Jurkat, Clone E6-1 (cell line): ENCODE measurements at places on chromosomes 4 and X.

DNA sequence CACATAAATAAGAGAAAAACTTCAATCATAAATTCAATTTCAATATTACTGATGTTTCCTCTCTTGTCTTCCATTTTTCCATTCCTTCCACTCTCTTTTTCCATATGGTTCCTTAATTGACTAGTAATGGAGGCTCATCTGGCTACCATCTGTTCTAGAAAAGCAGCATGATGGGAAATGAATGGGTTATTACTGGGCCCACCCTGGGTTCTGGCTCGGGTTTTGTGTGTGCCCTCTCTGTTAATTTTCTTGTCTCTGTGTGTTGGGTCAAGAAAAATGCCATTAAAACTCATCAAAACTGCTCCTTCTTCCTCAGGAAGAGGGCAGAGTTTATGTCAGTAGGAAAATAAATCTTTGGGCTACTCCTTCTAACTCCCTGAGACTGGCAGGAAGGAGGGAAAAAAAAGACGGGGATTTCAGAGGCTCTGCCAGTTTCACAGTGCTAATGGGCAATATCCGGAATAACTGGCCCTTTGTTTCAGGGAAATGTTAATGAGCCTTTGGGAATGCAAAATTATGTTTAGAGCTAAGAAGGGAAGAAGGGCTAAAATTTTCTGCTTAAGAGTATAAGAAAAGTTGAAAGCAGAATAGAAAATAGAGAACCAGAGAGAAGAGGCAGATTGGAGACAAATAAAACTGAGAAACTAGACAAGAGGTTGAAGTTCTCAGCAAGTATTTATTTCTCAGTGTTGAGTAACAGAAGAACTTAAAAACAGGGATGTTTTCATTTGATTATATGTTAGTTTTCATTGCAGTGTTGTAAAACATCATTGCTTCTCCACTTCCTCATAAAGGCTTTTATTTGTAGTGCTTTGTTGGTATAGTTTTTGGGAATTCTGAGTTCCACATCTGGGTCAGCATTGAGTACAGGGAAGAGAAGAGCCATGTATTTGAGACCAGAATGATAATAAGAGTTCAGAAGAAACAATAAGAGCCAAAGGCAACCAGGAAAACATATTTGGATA is 19.7 kb downstream of the GABRB1 start:
- no peak for DNase-seq

DNA sequence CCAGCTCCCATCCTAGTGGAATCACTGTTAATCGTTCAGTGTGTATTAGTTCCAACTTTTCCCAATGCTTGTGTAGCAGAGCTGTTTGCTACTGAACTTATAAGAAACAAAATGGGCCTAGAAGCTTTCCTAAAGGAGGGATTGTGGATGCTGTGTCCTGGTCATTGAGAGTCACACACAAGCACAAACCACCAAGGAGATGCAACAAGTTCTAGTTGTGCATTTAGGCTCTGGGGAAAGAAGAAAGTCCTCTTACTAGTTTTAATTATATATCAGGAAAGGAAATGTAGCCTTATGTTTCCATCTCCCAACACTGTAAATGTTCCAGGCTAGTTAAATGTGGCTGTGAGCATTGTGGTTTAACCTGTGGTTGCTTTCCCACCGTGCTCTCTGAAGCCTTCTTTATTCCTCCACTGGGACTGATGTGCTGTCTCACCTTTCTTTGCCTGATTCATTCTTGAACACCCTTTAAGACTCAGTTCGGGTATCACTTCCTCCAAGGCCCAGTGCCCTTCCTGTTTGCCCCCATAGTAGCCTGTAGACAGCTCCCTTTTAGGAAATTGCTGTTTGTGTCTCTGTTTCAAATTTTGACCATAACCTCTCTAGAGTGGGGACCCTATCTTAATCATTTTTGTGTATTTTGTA is 34.3 kb downstream of the ATP10D start:
- DNase-seq: no peak

DNA sequence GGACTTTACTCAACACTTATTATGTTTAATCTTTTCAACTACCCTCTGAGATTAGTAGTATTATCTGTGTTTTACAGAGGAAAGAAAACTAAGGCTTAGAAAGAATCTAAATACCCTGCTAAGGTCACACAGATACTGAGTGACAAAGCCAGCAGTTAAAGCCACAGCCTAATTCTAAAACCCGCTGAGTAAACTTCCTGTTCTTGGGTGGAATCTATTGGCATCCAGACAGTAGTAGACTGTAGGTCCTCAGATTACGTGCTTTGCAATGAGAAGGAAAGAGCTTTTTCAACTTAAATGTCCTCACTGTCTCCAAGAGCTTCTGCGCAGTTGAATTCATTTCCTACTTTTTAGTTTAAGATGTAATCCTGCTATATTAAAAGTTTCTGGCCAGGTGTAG is 126.0 kb downstream of the TENM3 start:
- no peak for DNase-seq

- DNase-seq: no peak
Observed at GRCh38 chr4:1463088-1463926, 57.1 kb upstream of the NKX1-1 start.

- DNase-seq: no peak
Observed at GRCh38 chr4:24130637-24131036, 240.8 kb upstream of the PPARGC1A start.

GRCh38 chr4:173835903-173836302 is 305.9 kb upstream of the HAND2 start:
- DNase-seq: no peak

- no peak for DNase-seq
Observed at GRCh38 chr4:149493492-149493891, 322.2 kb downstream of the IQCM start.

GRCh38 chrX:114500622-114501021 is 83.3 kb upstream of the HTR2C start:
- DNase-seq: no peak

- no peak for DNase-seq
Observed at GRCh38 chrX:54193085-54193821, 10.2 kb upstream of the FAM120C start.

DNA sequence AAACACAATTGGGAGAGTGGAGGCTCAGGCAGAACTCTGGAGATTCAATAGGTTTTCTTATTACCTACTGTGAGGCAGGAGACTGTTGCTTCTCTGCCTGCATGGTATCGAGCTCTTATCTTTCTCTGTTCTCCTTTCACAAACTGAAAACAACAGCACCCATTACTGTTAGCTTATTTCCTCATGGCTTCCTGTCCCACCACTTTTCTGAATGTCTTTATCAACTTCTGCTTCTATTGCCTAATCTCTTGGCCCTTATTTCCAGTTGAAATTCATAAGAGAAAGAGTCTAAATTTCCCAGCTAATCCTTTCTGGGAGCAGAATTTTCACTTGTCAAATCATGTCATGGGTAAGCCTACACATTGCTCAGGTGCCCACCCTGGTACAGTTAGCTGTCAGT is 46.8 kb upstream of the NDST3 start:
- no peak for DNase-seq

DNA sequence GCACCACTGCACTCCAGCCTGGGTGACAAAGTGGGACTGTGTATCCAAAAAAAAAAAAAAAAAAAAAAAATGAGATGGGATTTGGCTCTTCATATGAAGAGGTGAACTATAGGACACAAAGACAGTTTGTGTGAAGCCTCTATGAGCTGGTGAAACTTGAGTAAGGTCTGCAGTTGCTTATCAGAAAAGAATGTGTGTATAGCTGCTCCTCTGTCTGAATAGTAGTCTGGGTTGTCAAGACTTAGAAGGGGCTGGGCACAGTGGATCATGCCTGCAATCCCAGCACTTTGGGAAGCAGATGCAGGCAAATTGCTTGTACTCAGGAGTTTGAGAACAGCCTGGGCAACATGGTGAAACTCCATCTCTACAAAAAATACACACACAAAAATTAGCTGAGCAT is 82.8 kb downstream of the ARSF start:
- no peak for DNase-seq

- DNase-seq: no peak
Observed at GRCh38 chr4:158492391-158492790, 29.3 kb upstream of the RXFP1 start.

DNA sequence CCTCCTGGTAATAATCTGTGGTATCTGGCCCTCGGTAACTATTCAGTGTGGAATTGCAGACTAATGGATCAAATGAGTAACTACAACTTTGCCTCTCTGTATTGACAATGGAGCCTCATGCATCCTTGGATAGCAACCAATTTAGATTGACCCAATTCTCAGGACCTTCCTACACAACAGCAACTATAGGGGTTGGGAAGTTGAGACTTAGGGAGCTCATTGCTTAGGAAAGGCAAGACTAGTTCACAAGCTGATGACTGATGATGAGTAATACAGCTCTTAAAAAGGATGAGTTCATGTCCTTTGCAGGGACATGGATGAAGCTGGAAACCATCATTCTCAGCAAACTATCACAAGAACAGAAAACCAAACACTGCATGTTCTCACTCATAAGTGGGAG is 47.5 kb upstream of the KLHL13 start:
- DNase-seq: no peak

DNA sequence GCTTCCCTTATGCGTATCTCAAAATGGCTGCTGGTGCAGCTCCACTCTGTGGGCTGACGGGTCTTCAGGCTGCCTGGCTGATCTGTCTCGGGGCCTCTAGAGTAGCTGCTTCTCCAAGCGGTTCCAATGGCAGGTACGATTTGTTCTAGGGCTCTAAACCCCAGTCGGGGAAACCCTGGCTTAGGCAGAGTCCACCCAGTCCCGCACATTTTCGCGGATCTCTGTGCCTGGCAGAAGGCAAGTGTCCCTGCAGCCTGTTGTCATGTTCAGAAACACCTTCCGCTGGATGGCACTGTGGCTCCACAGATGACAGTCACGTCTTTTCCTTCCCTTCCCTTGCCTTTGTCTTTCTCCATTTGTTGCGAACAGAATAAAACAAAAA is 54.4 kb downstream of the NBDY start:
- DNase-seq: no peak

DNA sequence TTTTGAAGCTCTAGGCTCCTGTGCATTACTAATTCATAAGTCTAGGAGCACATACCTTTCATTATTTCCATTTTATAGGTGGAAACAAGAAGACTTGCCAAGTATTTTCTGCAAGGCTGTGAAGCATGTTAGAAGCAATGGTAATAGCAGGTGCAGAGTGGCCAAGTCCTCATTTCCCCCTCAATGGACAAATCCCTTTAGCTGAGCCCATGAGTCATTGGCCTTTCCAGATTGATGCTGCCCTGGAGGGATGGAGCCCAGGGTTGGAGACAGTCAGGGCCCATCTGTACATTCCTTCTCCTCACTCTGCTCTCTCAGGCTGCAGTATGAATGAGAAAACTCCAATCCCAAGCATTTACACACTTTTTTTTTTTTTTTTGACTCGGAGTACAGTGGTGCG is 6.6 kb downstream of the MGST2 start:
- DNase-seq: no peak

DNA sequence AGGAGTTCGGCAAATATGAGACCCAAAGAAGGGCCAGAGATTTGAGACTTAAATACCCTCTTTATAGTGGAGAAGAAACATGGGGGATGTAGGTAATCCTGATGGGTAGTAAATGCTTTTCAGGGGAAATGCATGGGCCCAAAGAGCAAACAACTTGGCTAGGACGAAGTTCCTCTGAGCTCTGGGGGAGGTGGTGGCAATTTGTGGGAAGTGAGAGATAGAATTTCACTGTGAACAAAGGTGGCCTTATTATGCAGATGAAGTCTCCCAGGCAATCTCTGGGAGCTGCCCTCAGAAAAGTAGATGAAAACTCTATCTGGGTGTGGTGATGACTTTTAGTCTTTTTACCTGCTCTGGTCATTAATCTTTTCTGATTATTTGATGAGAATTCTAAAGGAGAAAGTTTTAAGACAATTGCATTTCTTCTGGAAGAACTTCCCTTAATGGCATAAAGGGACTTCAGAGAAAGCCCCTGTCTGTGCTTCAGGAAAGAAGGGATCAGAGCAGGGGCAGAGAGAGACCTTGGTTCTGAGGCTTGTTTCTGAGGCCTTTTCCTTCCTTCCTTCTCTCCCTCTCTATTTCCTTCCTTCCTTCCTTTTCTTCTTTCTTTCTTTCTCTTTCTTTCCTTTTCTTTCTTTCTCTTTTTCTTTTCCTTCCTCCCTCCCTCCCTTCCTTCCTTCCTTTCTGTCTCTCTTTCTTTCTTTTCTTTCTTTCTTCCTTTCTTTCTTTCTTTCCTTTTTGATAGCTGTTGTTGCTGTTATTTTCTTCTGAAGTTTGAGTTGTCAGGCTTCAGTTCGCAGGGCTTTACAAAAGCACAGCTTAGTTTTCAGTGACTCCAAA is 37.5 kb upstream of the MAOA start:
- DNase-seq: no peak

GRCh38 chr4:43360296-43360695 is 467.8 kb downstream of the GRXCR1 start:
- no peak for DNase-seq

DNA sequence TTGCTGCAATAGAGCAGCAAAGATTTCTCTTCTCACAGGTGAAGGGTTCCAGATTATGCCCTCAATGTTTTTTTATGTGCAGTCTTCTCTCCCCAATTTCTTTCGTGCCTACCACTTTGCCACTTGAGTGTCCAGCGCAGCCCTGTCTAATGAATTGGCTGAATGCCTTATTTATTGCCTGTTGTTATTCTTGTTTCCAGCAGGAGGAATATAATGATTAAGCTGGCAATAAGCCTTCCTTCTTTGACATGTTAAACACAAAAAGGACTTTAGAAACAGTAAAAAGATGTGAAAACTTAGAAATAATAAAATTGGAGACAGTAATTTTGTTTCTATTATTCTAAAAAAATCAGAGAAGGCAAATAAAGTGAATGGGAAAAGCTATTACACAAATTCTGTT is 34.6 kb upstream of the FRAS1 start:
- DNase-seq: no peak

DNA sequence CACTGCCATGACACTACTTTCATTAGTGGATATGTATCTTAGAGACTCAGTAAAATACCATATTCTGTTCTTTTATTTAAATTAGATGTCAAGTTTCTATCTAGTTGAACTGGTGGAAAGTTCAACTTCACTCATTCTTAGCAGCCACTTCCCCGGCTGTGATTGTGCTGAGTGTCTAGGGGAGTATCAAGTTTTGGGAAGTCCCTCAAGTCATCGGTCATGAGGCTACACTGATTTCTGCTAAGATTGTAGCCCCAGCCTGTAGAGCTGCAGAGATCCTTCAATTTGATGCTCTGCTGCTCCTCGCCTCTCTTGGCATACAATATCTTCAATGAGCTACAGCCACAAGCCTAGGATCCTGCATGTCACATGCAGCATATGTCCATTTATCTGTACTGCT is 53.9 kb downstream of the DMP1 start:
- no peak for DNase-seq

GRCh38 chr4:105911426-105911825 is 16.2 kb downstream of the NPNT start:
- no peak for DNase-seq

DNA sequence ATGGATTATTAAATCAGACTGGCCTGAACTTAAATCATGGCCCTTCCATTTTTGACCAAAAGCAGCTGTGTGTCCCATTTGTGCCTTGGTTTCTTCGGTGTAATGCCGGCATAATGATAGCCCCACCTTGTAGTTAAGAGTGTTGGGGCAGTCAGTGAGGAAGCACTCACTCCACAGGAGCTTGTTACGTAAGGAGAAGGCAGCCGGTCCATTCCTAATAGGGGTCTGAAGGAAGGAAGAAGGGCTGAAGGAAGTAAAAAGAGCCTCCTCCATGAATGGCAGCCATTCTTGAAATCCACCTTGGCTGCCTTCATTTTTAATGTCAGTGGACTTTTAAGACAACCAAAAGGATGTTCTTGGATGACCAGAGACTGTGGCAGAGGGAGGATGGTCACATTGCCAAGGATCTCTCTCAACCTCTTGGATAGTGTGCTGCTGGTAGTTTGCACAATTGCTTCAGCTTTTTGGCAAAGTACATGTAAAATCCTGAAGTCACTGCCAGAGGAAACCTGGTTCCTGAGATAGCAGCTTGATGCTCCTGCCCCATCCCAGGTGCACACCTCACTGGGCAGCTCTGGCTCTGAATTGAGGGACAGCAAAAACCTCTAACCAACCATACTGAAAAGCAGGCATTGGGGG is 113.5 kb downstream of the PTTG2 start:
- DNase-seq: no peak
